ENCODE measurements at places on chromosomes 6 and 20.

DNA sequence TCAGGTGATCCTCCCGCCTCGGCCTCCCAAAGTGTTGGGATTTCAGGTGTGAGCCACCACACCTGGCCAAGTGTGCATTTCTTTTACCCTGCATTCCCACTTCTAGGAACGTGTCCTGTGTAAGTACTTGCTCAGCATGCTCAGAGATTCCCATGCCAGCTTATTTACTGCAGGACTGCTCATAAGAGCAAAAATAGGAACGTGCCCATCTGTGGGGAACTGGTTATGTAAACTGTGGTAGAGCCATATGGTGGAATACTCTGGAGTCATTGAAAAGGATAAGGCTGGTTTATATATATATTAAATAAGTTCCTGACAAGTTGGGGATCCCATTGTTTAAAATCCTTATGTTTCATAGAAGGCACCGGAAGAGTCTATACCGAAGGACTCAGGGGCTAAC lies 38.2 kb upstream of the FANCE start:
- DNase-seq, result no peak

GRCh38 chr6:111486921-111487320 lies 3.9 kb upstream of the REV3L start:
- DNase-seq, result no peak

- no peak for DNase-seq
These were observed 45.0 kb downstream of the ADNP start for GRCh38 chr20:50886184-50886790.

DNA sequence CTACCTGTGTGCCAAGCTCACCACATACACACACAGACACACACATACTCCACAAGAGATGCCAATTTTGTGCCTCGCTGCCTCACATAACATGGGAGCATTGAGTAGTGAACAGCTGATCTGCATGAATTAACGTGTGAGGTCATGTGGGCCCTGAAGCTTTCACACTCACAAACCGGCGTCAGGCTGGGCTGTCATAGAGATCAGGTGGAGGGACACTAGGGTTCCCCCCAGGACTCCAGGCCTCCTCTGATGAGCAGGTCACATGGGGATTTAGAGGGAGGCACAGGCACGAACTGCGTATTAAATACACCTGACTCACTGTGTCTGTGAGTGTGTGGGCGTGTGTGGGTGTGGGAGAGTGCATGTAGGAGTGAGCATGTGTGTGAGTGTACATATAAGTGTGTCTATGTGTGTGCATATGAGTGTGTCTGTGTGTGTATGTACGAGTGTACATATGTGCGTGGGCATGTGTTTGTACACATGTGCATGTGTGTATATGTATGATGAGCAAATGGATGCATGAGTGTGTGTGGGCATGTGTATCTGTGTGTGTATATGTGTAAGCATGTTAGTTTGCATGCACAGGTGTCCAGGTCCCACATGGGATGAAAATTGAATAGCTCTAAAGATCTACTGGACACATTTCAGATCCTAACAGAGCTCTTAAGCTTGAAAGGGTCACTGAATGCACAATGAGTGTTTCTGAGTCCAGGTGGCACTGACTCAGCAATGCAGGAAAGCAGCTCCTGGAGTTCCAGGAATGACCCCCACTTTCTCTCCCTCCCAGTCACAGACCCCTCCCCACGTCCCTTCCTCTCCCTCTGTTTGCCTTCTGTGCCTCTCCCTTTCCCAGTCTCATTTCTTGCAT lies 336.6 kb downstream of the PREX1 start:
- DNase-seq, result no peak

- no peak for DNase-seq
These were observed 222.6 kb upstream of the MARCKS start for GRCh38 chr6:113634352-113635163.

GRCh38 chr20:35583636-35584560 lies 31.7 kb upstream of the SPAG4 start:
- DNase-seq, result no peak

DNA sequence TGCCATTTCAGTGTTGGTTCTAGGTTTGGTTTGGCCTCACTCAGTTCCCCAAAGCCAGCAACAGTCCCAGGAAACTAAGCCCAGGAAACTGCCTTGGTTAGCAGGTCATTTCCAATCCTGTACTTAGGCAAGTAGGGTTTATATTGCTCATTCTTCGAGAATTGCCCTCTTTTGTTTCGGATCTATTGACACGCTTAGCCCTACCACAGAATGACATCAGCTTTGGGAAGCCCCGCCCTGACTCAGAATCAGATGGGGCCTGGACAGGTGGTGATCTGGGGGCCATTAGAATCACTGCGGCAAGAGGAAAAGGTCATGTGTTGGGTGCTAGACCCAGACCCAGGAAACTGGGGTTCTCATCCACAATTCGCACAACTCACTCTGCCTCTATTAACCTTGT lies 578.2 kb downstream of the QKI start:
- no peak for DNase-seq

GRCh38 chr6:51199105-51199552 lies 380.5 kb downstream of the TFAP2B start:
- DNase-seq, result no peak

- DNase-seq, result no peak
These were observed 2.2 kb downstream of the ADGRF4 start for GRCh38 chr6:47700596-47700995.
